ENCODE measurements at places on chromosomes 1 and 21. TPM values are rescaled to one million over a fixed set of nuclear protein-coding genes. Genes with fewer than 3 reads are reported as not detected.
A peak's percentile ranks its signal among the peaks of the same experiment; 100 is the strongest.

The MTMR11 gene
- 3.9 TPM for total RNA-seq

The CASP9 gene
- total RNA-seq, result 9.8 TPM

The UHMK1 gene
- 26.0 TPM for total RNA-seq

The TMEM52 gene
- total RNA-seq, result 0.68 TPM

The AMY1B gene
- not detected for total RNA-seq

- DNase-seq, result no peak
These were observed 5.4 kb downstream of the JUN start for GRCh38 chr1:58778385-58779000.

DNA sequence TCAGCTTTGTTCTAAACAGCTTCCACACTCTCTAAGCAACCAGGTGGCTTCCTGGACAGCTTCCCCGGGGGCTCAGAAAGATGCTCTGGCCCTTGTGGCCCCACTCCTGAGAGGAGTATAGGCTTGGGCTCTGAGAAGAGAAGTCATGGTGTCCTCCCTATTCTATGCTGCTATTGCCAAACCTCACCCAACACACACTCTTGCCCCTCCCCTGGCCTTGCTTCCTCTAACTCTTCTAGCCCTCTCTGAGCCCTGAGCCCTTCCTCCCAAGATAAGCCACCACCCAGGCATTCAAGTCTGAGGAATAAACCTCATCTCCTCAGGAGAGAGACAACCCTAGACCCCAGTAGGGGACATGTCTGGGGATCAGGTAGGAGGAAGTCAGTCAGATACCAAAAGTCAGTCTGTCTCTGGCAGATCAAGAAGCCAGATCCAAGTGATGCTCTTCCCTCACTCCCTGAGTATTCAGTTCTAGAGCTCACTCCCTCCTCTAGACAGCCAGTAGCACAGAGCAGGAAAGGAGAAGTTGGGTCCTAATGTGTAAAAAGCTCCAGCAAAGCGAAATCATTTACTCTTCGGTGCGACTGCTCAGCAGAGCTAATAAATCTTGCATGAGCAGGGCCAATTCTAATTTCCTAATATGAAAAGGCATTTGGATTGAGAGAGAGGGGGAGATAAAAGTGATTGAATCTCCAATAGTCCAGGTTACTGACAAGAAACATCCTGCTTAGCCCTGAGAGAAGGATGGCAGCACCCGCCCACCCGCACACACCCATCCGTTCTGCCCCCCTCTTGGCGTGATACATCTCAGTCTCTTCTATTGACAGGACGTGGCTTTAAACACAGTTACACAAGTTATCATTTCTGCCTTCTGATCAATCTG is 50.5 kb downstream of the DMAP1 start:
- DNase-seq, result no peak

GRCh38 chr1:243443557-243443956 is 187.7 kb downstream of the SDCCAG8 start:
- no peak for DNase-seq

DNA sequence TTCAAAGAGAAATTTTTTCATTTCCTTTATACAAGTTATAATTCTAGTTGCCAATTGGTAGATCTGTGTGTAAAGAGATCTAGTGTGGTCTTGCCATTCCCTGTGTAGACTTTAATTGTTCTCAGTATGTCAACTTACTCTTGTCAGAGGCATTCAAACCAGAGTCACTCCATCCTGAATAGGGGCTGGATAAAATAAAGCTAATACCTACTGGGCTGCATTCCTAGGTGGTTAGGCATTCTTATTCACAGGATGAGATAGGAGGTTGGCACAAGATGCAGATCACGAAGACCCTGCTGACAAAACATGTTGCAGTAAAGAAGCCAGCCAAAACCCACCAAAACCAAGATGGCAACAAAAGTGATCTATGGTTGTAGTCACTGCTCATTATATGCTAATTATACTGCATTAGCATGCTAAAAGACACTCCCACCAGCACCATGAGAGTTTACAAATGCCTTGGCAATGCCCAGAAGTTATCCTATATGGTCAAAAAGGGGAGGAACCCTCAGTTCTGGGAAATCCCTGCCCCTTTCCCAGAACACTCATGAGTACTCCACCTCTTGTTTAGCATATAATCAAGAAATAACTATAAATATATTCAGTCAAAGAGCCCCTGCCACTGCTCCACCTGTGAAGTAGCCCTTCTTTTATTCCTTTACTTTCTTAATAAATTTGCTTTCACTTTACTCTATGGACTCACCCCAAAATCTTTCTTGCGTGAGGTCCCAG is 74.0 kb upstream of the ADAMTS5 start:
- no peak for DNase-seq

DNA sequence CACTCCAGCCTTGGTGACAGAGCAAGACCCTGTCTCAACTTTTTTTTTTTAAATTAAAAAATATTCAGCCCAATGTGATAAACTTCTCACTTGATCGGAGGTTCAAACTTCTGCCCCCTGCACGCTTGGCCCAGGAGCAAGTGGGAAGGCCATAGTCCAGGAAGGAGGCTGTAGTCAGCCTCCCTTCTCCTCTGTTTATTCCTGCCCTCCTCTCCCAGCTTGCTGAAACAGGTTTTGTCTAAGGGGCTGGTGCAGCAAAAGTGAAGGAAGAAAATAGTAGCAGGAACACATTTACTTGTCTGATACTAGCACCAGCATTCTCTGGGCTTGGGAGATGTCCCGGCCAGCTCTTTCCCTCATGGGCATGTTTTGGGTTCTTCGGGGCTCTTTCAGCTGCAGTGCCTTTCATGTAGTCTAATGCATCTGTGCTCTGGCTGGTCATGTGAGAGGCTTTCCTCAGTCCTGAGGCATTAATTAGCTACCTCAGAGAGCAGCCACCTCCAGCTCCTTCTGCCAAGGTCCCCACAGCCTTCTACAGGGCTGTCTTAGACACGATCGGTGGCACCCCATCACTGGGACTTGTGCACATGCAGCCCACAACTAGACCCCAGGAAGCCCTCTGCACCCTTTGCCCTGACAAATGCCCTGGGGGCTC is 12.9 kb downstream of the SLC44A3 start:
- no peak for DNase-seq

DNA sequence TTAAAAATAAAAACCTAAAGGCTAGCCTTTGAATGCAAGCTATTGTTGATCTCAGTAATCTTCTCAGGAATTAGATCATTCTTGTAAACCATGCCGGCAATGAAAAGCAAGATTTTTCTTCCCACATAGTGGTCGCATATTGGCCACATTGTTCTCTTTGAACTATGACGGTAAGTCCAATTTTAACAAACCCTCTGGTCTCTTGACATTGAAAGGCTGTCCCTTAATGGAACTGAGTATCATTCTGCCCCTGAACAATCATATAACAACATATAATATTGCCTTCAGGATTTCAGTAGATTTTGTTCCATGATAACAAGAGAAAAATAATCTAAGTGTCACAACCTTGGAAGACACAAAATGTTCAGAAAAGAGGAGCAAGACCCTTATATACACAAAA is 1.3 kb downstream of the TNNI3K start:
- DNase-seq, result no peak

GRCh38 chr1:80363689-80364475 is 1357.4 kb upstream of the ADGRL4 start:
- DNase-seq, result no peak

DNA sequence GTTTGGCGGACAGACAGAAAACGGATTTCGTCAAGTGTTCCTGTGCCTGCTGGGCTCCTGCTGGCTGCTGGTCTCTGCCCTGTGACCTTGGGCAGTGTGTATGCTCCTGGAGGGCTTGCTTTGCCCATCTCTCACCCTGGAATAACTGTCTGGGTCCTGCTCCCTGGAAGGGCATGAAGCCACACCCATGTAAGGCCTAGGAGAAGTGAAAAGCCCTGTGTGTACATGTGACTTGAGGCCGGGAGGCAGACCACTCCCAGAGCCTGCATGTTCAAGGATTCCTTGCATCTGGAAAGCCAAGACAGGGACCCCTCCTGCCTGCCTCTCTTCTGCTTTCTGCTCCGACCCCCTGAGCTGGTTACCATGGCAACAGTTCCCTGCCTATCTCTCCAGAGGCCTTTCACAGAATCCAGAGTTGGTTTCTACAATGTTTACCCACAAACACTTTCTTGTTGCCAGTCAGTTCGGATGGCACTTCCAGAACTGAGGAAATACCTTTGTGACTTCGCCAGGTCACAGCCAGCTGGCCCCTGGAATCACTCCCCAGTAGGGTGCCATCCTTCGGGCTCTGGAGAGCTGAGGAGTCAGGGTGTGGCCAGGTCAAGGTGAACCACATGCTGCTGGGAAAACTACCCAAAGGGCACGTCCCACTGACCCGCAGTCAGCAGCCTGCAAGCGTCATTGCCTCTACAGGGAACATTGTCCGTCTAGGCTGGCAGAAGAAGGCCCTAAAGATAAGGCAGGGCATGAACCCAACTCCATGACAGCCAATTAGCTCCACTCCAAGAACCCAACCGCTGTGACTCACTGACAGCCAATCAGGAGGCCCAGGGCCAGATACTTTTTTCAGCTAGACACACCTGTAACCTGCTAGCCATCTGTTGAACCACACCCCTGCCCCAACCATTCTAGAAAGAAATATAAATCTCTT is 14.7 kb upstream of the GPR37L1 start:
- peak; percentile 50 for DNase-seq

- DNase-seq, result no peak
These were observed 27.6 kb upstream of the RGL1 start for GRCh38 chr1:183777328-183777727.

DNA sequence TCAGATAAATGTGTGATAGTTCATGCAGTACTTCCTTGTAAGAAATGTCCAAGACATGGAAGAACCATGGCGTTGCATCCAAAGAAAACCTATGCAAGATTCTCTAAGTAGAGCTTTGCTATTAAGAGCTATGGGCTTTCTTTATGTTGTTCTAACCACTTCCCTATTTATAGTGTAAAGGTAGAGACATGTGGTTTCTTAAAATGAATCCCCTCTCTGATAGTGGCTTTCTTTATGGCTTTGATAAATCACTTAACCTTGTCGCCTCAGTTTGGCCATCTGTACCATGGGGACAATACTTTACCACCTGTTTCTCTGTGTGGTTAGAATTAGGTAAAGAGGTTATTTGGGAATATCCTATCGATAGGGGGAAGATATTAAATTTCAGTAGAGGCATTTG is 305.5 kb downstream of the NFIA start:
- DNase-seq, result no peak

DNA sequence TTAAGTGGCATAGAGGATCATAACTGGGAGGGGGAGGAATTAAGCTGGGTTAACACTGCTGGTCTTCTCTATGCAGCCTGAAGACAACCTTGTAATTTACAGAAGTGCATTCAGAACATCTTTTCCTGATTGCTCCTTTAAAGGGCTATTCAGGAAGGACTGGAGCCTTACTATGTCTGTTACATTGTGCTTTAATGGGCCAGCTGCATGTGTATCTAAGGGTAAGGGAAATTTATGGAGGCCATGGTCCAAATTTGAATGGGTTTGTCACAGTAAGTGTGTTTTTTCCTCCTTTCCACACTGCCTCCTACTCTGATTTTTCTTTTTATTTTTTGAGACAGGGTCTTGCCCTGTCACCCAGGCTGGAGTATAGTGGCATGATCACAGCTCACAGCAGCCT is 19.6 kb downstream of the C1orf21 start:
- no peak for DNase-seq

- DNase-seq, result no peak
These were observed 1.7 kb upstream of the ZNF691 start for GRCh38 chr1:42844592-42845140.

DNA sequence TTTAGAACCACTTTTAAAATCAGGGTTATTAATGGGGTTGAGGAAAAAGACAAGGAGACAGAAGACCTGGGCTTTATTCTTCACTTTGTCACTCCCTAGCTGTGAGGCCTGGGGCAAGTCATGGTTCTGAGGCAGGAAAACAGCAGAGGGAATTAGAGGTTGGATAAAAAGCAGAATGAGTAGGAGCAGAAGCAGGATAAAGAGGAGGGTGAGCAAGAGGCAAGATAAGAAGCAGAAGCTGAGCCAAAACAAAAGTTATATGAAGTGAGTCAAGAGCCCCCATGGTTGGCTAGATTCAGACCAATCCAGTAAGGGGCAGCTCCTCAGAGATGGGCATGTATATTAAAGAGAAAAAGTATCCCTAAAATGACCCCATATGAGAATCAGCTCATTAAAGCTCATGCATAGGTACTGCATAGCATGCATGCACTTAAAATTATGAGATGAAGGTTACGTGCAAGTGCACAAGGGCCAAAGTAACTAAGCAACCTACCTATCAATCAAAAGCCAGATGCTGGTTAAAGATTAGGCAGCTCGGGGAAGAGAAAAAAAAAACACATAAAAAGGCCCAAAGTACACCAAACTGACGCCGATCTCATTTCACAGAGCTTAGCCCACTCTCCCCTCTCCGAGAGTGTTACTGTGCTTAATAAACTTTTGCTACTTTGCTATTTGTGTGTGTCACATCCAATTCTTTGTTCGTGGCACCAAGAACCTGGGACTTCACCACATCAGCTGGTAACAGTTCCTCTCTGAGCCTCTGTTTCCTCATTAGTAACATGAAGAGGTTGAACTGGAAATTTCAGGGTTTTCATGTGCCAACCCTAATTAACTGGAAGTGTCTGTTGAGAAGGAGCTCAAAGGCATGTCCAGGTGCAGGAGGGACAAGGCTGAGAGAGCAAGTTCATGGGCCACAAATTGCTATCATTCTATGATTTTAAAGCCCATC is 2.2 kb downstream of the AVPR1B start:
- no peak for DNase-seq

DNA sequence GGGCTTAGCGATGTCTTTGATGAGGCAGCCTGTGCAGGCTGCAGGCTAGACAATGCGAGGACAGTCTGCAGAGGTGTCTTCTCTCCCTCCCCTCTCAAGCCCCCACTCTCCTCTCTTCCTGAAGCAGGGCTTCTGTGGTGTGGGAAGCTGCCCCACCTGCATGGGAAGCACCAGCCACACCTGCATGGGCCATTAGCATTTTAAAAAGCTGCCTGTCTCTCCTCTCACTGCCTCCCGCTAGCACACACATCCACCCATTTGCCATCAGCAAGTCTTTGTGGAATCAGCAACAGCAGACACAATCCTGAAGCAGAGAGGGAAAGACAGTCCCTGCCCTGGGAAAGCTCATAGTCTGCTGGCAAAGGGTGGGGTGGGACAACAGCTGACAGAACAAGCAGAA is 53.1 kb downstream of the NAV1 start:
- DNase-seq, result no peak

- DNase-seq, result peak; percentile 5
These were observed 18.3 kb upstream of the MMEL1 start for GRCh38 chr1:2650967-2651645.

DNA sequence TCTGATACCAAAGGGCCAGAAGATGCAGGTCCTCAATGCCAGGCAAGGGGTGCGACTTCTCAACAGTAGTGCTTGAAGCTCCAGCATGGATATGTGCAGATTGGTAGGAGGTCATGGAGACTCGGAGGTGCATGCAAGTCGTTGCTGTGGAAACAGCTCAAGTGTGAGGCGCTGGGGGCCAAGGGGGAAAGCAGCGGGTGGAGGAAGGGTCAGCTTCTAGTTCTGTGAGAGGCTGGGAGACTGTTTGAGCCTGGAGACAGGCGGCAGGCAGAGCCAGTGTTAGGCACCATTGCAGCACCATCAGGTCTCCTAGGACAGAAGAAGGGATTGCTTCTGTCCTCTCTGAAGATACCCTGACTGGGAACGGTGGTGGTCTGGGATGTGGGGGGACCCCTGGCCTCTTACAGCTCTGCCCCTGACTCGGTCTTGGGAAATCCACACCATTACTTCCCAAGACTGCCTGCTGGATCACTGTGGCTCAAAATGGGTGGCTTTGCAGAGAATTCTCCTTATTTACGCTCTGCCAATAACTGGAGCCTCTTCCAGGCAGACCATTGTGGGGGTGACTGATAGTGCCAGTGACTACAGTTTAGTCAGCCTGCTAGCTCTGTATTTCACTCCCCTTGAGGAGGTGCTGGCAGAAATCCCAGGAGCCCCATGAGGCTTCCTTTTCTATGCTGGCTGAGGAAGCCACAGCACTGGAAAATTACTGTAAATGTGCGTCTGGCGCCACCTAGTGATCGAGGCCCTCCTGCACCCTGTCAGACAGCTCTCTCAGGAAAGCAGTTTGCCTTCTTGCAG is 46.3 kb upstream of the VANGL1 start:
- DNase-seq, result peak; percentile 91
